ENCODE measurements at places on chromosomes 6 and 20.

DNA sequence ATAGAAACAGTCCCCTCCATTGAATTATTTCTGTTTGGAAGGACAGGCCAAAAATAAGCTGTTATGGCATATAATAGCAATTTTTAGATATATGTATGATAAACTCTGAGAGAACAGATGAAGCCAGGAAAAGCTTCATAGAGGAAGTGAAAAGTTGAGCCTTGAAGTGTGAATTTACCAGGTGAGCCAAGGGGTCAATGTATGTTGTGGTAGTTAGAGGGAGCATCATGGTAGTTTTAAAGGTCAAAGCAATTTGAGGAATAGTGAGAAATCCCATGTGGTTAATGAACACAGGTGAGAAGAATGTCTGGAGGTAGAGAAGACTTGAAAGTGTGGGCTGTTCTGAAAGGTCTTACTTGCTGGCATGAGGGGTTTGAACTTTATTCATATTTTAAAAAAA lies 47.0 kb downstream of the COL19A1 start:
- H3K36me3 ChIP-seq = no peaks in the 10 kb centered on the region
- no peak for DNase-seq
- no peak overlapping the region for H3K4me3 ChIP-seq
- H3K27ac ChIP-seq = no peak overlapping the region

DNA sequence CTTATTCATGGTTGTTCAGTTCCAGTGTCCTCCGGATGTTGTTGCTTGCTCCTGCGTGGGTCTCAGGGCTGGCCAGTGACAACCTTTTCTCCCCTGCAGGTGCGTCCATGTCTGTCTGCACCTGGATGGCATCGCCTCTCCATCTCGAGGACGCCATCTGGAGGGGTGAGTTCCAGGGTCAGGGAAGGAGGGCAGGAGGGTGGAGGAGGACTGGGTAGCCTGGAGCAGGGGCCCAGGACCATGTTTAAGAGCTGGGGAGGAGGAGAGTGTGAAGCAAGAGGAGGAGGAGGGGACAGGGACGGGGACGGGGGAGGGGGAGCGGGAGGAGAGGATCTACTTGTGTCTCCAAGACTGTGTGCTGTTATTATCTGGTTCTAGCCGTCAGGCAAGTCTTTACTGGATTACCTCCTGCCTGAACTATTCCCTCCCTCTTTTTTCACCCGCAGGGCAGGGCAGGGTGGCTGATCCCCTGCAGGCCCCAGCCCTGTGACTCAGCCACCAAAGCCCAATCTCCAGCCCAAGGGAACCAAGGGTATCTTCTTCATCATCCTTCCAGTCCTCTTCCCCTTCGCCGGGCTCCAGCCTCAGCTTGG lies 32.2 kb upstream of the TULP1 start:
- no peak overlapping the region for H3K27ac ChIP-seq
- H3K27me3 ChIP-seq = peaks cover 3% of the 10 kb centered on the region
- no peaks in the 10 kb centered on the region for H3K4me1 ChIP-seq
- DNase-seq = no peak

DNA sequence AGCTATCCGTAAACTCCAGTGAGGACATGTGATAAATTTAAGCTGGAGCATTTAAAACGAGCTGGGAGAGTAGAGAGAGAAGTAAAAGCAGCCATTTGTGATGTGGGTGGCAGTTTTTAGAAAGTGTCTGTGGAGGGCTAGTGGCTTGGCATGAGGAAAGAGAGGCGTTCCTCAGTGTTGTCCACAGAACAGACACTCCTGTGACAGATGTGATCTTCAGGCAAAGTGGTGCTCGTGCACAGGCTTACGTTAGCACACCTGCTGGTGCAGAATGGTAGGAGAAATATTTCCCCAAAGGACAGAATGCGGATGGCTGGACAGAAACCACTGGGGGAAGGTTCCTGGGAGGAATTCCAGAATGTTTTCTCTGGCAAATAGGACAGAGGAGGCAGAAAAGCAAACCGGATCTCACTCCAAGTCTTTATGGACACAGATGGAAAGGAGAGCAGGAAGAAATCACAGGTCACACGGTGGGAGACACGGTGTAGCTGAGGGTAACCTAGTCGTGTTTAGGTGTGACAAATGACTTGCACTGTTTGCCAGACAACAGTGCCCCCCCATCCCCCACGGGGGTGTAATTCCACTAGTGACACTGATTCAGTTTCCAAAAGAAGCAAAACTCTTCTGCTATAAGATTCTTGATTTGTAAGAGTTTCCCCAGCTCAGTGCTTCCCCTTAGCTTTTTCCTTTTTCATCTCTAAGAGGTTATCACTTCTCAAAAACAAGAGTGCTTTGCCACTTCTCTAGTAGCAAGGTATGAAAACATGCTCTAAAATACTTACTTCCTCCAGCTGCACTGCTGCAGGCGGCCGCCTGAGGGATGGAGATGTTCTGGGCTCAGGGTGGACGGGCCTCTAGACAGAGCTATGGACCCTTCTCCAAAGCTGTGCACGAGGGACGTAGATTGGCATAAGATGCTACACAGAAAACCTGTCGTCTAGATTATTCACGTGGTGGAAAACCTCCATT lies 293.2 kb downstream of the QKI start:
- no peak for DNase-seq
- no peak overlapping the region for H3K27ac ChIP-seq
- H3K36me3 ChIP-seq = no peaks in the 10 kb centered on the region
- H3K27me3 ChIP-seq = peaks cover 9% of the 10 kb centered on the region
- no peak overlapping the region for H3K4me3 ChIP-seq

DNA sequence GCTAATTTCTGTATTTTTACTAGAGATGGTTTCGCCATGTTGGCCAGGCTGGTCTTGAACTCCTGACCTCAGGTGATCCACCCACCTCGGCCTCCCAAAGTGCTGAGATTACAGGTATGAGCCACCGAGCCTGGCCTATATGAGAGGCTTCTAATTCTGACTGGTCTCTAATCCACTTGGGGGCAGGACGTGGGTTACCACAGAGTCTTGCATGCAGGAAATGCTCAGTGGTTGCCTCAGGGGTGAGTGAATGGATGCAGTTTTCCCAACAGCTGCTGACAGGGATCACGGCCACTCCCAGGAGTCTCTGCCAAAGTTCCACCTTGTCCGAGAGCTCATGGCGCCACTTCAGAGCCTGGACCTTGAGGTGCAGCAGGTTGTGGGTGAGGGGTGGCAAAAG lies 6.4 kb upstream of the FANCE start:
- peaks cover 2% of the 10 kb centered on the region for H3K27me3 ChIP-seq
- H3K27ac ChIP-seq = no peak overlapping the region
- H3K4me1 ChIP-seq = peaks cover 20% of the 10 kb centered on the region
- no peak overlapping the region for H3K4me3 ChIP-seq
- no peaks in the 10 kb centered on the region for H3K36me3 ChIP-seq
- no peak for DNase-seq

DNA sequence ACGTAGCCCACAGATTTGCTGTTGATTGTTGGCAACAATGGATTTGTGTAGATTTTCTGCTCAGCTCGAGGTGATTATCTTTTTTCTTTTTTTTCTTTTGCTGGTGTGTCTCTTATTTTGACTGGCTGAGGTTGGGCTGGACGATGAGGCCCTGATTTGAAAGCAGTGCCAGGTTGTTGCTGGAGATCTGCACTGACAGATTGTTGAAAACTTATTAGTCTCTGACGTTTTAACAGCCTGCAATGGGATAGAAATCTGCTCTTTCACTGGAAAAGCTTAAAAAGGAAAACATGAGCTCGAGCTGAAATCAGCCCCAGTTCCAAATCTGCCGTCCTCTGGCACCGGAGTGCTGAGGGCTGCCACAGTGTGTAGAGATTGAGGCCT lies 87.7 kb downstream of the PDE7B start:
- no peak for DNase-seq
- peaks cover 2% of the 10 kb centered on the region for H3K36me3 ChIP-seq
- H3K4me3 ChIP-seq = no peak overlapping the region

GRCh38 chr6:9711365-9711764 lies 703.5 kb downstream of the TFAP2A start:
- no peak for DNase-seq
- no peaks in the 10 kb centered on the region for H3K4me1 ChIP-seq
- H3K36me3 ChIP-seq = no peaks in the 10 kb centered on the region
- H3K27me3 ChIP-seq = no peaks in the 10 kb centered on the region
- H3K4me3 ChIP-seq = no peak overlapping the region

DNA sequence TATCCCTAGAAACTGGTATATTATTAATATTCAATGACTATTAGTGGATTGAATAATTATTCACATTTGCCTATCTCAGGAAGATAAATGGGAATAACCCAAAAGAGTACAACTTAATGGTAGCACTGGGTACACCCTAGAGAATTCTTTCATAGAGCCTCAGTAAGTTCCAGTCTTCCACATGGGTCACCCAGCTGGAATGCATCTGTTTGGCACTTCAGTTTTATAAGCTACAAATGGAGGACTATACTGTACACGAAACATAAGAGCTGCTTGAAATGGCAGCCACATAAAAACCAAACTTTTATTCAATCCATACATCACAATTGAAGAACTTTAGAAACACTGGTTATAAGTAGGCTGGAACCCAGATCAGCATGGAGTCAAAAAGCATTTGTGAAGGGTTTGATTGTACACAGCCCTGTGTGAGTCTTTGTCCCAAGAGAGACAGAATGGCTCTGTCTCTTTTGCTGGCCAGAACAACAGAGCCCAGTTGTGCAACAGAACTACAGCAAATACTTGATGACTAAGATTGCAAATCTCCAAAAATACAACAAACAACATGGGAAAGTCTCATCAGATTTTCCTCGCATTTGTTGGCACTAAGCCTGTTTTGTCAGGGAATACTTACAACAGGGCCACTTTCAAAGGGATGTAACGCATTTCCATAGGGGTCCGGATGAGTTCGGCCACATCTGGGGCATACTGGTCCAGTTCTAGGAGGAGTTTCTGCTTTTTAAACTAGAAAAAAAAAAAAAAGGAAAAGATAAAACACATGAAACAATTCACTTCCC lies 39.5 kb downstream of the PIGU start:
- H3K27ac ChIP-seq = no peak overlapping the region
- H3K36me3 ChIP-seq = peaks cover 8% of the 10 kb centered on the region
- H3K27me3 ChIP-seq = no peaks in the 10 kb centered on the region
- H3K4me3 ChIP-seq = no peak overlapping the region
- no peak for DNase-seq
